GM12865 (cell line): ENCODE measurements at places on chromosomes 11 and 22.
A peak's percentile ranks its signal among the peaks of the same experiment; 100 is the strongest.

- peak; percentile 54 for DNase-seq
Measured at GRCh38 chr11:19907008-19907579, 194.5 kb downstream of the NAV2 start.

GRCh38 chr11:2726964-2727363 lies 27.2 kb upstream of the KCNQ1OT1 start:
- DNase-seq = no peak

- no peak for DNase-seq
Measured at GRCh38 chr11:114077482-114078305, 18.2 kb downstream of the ZBTB16 start.

GRCh38 chr11:60625262-60625661 lies 74.2 kb upstream of the MS4A8 start:
- DNase-seq = peak; percentile 40

DNA sequence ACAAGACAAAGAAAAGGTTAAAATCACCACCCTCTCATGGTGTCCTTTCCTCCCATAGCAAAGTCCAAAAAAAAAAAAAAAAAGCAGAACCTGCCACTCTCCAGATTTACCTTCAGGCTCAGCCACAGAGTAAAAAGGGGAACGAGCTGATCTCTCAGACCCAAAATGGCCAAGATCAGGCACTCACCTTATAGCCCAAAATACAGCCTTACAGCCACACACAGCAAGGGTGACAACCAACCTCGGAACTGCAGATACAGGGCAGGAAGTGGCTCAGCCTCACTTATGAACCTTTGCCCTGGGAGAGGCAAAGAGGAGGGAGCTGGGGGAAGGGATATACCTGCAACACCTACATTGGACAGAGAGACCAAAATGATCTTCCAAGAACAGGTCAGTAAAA lies 4.5 kb downstream of the FHIP1B start:
- DNase-seq = peak; percentile 16

- DNase-seq = no peak
Measured at GRCh38 chr22:38829485-38829884, 14.3 kb downstream of the NPTXR start.

DNA sequence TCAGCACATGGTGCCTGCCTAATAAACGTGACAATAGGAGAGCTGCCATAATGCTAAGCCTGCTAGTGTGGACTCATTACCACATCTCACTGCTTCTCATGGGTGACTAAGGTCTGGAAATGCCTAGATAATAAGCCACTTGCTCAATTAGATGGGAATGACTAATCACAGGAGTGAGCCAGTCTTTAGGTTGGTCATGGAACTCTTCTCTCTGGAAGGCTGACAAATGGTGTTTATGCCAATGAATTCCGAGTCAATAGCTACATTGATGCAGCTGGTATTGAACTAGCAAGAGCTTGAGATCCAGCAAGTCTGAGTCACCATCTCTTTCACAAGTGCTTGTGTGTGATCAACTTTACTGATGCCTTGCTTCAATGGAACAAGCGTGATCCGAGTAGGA lies 334.9 kb downstream of the OPCML start:
- no peak for DNase-seq

- no peak for DNase-seq
Measured at GRCh38 chr11:72347691-72348090, 86.6 kb downstream of the CLPB start.

DNA sequence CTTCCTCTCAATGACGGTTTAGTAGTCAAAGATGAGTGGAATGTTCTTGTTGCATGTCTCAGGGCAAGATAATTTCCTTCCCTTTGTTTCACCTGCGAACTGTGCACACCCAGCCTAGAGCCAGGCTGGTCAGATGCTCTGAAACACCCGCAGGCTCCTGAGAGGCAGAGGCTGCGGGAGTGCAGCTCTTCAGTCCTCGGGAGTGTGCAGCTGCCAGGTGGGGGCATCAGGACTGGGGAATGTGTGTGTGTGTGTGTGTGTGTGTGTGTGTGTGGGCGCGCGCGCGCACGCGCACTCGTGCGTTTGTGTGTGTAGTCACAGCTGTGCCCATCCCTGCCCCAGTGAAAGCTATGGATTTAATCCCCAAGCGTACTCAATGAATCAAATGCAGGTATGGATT lies 136.2 kb upstream of the NTM start:
- no peak for DNase-seq

DNA sequence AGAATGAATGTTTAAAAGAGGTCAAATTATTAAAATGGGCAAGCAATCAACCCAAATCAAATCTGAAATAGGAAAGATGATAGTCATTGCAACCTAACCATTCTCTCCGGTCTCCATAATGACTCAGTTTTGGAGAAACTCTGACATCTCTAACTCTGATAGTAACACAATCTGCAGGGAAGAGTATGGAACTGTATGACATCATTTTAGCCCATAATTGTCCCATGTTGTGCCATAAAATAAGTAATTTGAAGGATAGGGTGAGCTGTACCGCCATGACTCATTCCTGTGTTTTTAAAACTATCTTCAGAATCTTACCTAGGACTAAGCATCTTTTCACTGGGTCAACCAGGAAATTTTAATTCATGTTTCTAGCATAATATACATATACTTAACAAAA lies 350.8 kb downstream of the DLG2 start:
- no peak for DNase-seq

GRCh38 chr11:70581991-70582885 lies 183.9 kb downstream of the CTTN start:
- no peak for DNase-seq

- no peak for DNase-seq
Measured at GRCh38 chr11:34860034-34860433, 56.1 kb downstream of the APIP start.

GRCh38 chr22:20388200-20388599 lies 5.8 kb upstream of the ZNF74 start:
- DNase-seq = no peak

DNA sequence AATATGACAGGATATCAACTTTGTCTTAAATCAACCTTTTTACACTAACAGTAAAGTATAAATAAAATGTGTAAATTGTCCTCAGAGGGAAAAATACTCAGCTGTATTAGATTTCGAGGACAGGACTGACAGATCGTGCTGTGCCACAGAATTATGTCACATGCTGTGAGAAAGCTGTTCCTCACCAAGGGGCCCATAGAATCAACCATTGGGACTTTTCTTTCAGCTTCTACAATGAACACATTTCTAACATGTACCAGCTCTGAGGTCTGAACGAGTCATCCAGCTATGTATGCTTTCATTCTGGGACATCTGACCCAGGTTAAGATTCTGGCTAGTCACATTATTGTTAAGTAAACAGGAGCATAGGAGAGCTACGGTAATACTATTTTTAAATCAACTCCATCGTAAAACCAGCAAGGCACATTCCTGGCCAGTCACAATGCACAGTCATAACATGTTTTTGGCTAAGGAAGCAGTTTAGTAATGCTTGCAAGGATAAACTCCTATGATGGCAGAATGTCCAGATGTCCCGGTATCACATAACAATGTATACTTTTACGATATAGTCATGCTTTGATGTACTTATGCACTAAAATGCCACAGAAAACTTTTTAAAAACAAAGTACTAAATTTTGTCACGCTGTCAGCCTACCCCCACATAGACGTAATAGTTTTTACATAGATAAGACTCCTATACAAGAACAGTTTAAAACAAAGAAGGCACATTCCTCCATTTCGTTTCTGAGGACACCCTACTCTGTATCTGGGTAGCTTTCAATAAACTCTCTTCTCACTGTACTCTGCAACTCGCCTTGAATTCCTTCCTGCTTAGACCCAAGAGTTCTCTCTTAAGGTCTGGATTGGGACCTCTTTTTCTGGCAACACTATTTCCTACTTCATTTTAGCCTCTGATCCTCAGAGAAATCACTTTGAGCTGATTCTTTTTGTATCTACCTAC lies 27.4 kb downstream of the ZNF214 start:
- DNase-seq = no peak

DNA sequence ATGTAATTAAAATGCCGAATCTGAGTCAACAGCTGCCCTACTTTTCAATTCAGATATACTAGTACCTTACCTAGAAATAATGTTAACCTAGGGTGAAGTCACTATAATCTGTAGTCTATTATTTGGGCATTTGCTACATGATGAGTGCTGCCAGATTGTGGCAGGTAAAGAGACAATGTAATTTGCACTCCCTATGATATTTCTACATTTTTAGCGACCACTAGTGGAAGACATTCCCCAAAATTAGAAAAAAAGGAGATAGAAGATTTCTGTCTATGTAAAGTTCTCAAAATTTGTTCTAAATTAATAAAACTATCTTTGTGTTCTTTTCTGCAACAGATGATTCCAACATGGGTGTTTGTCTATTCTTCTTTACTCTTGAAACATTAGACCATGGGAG lies 14.1 kb downstream of the MS4A1 start:
- no peak for DNase-seq

- no peak for DNase-seq
Measured at GRCh38 chr11:44885919-44886789, 64.5 kb downstream of the TP53I11 start.

GRCh38 chr22:49368221-49368975 lies 459.3 kb downstream of the BRD1 start:
- DNase-seq = no peak
